ENCODE measurements at places on chromosomes 4 and X.

DNA sequence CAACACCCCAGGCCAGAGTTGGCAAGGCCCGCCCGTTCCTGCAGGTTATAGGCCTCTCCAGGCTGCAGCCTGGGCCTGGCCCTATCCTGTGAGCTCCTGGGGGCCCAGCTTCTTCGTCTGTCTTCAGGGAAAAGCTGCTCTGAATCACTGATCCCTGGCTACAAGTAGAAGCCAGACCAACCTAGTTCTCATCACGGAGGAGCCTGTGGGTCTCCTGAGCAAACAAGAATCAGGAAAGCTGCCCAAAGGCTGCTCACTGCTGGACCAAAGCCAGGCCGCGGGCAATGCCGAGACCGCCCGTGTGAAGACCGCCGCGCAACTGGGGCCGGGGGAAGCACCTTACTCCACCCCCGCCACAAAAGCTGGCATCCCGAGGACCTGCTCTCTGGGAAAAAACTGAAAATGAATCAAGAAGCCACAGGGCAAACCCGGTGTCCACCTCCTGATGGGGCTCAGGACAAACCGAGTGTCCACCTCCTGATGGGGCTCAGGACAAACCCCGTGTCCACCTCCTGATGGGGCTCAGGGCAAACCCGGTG, 12.8 kb downstream of the CTBP1 start:
- DNase-seq, result no peak

GRCh38 chrX:143296521-143296920, 220.8 kb downstream of the SPANXN3 start:
- no peak for DNase-seq

DNA sequence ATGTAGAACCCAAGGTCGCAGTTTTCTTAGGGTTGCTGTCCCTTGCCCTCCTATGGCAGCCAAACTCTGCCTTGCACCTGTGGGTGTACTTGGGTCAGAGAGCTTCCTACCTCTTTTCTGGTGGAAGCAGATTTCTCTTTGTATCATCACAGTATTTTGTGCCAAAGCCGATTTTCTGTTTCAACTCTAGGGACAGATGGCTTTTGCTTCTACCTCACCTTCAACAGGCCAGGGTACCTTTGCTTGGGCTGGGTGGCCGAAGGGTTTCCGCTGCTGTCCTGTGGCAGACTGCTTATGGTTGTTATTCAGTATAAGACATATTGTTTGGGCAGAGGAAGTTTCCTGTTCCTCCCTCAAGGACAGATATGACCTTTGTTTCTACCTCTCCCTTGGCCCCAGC, 22.4 kb downstream of the NEIL3 start:
- no peak for DNase-seq

DNA sequence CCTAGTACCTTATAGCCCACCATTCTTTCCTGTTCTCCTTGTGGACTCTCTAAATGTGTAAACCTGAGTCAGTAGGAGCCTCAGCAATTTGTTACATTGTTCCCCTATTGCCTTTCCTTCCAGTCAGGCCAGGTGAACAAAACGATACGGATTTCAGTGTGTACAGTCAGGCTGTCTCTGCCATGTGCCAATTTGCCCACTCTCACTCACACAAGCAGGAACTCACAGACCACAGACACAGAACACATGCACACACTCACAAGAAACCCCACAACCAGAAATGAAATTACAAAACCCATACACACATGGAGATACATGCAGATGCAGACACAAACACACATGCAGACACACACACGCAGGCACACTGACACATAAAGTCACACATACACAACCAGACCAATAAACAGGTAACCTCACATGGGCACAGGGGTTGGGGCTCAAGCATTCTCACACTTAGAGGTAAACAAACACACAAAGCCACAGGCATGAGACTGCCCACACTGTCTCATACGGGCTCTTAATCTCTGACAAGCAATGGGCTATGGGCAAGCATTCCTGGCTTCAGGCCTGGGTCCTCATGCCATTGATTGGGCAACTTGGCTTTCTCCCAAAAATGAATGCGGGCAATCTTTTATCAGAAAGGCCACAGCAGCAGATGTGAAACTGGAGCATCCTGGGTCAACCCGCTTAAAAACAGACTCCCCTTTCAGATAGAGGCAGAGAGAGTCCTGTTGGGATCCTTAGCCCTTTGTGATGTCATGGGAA, 68.7 kb downstream of the NBDY start:
- DNase-seq, result no peak

DNA sequence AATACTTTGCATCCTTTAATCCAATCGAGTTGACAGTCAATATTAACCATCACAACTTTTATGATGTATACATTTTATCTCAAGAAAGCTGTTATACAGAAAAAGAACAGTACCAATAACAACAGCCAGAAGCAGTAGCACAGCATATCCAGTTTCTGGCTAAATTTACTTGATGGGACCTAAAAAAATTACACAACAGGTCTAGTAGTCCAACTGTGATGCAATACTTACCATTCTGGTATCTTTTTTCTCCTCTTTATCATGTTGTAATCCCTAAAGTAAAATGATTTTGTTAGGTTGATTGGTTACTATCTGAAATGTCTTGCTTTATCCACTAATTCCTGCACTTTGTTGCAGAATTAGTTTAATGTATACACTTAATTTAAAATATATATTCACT, 1150.6 kb downstream of the FAT4 start:
- no peak for DNase-seq

GRCh38 chr4:121377076-121377475, 3.7 kb downstream of the QRFPR start:
- DNase-seq, result no peak

DNA sequence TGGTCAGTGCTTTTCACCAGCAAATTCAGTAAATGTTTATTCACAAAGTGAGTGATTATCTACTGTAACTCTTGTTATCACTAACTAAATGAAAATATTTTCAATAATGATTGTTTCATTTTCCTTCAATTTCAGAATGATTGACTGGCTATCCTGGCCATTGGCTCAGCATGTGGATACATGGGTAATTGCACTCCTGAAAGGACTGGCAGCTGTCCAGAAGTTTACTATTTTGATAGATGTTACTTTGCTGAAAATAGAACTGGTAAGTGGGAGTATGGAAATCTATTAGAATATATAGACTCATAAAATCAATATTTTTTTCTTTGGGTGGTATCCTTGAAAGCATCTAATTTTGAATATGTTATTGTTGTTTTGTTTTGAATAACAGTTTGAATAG, 10.9 kb downstream of the USP38 start:
- DNase-seq, result no peak

- no peak for DNase-seq
These were observed 91.1 kb upstream of the NKX1-1 start for GRCh38 chr4:1497189-1497801.

- DNase-seq, result no peak
These were observed 427.4 kb downstream of the RAB28 start for GRCh38 chr4:13056630-13057189.

GRCh38 chr4:187268940-187269339, 545.3 kb upstream of the FAT1 start:
- DNase-seq, result peak; percentile 64

DNA sequence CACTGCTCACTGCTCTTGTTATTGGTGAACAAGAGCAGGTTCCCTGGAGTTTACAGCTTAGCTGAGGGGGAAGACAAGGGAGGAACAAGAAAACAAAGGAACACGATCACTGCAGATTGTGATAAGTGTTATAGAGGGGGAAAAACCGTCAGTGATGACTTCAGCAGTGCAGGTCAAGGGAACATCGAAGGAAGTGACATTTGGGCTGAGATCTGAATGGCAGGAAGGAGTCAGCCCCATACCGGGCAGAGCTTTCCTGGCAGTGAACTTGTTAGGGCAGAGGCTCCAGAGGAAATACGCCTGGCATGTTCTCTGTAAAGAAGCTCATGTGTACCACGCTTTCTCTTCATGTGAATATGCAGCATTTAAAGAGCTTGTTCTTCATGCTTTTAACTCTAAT, 78.1 kb downstream of the LDB2 start:
- no peak for DNase-seq

GRCh38 chrX:39012621-39013111, 211.4 kb downstream of the MID1IP1 start:
- no peak for DNase-seq

DNA sequence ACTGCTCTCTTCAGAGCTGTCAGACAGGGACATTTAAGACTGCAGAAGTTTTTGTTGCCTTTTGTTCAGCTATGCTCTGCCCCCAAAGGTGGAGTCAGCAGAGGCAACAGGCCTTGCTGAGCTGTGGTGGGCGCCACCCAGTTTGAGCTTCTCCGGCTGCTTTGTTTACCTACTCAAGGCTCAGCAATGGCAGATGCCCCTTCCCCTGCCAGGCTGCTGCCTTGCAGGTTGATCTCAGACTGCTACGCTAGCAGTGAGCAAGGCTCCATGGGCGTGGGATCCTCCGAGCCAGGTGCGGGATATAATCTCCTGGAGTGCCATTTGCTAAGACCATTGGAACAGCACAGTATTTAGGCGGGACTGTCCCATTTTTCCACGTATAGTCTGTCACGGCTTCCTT, 371.4 kb upstream of the AMOT start:
- no peak for DNase-seq

DNA sequence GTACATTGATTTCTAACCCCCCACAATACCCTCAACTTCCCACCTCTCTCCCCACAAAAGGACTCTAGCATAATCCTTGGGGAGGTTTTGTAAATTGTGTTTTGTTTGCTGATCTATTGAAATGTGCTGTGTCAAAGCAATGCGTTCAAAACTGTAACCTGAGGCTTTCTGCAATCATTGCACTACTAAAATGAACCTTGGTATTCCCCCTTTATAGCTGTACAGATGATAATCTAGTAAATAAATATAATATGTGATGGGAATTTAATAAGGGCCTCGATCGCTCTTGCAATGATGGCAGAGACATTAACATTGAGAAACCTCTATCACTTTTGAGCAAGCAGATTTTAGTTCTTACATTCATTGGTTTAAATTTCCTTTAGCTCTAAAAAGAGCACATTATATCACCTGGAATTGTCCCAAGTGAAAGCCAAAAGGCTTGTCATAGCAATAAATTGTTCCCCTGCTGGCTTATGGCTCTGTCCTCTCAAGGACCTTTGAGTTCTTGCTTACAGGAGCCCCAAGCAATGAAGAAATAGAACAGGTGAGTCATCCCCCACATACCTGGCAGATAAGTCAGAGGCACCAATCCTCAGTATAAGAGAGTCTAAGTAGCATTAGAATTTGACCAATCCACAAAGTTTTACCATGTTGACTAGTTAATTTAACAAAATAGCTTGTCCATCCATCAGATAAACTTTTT, 18.4 kb upstream of the ACE2 start:
- peak; percentile 93 for DNase-seq

GRCh38 chrX:11474576-11474975, 181.4 kb downstream of the AMELX start:
- no peak for DNase-seq

GRCh38 chrX:124488412-124489161, 142.2 kb downstream of the SH2D1A start:
- no peak for DNase-seq

- no peak for DNase-seq
These were observed 28.1 kb downstream of the INPP4B start for GRCh38 chr4:142818031-142818430.

DNA sequence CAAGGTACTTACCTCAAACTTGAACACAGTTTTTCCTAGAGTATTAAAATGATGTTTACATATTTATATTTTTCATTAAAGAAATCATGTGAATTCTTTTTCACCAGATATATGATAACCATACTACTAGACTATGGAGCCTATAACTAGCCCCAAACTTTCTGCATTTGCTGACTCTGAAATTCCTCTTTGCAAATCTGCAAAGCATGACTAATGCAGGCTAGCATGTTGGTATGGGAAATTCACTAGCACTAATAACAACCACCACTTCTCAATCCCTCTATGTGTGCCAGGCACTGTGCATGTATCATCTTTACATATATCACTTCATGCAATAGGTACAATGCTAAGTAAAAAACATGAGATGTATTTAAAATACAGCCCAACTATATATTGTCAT, 51.1 kb downstream of the SLC10A7 start:
- peak; percentile 4 for DNase-seq

DNA sequence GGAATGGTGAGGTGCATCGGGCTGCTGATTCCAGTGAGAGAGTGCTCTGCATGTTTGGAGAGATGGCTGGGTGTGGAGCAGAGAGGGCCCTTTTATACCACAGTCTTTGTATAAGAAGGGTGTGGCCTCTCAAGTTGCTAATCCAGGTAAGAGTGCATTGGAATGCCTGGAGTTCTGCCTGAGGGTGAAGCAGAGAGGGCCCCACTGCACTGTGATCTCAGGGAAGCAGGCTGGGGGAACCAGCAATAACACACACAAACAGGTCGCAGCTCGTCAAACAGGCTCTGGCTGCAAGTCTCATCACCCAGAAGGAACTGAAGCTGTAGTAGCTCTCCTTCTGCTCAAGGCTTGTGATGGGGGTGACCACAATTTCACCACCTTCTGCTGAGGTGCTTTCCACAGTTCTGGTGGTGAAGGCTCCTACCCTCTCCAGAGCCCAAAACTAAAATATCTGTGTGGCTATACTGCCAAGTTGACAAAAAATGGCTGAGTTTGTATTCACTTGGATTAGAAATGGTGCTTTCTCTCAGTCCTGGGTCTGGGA, 687.4 kb upstream of the HS3ST1 start:
- peak; percentile 23 for DNase-seq

- peak; percentile 48 for DNase-seq
These were observed 109.3 kb upstream of the KLHL13 start for GRCh38 chrX:118225711-118226428.

DNA sequence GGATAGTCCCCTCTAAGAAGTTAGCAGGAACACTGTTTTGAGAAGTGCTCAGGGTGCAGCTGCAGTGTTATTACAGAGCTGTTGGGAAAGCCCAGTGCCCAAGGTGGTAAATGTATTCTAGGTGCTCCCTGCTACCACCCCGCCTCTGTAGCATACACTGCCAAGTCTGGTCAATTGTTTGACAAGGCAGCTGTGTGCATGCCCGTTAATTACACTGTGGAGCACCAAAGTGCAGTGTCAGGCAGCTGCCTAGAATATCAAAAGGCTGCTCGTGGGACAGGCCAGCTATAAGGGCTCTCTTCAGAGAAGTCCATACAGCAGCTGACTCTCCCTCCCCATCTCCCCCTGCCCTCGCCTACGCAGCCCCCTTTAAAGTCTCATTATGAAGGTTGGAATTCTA, 99.9 kb upstream of the KLHL13 start:
- DNase-seq, result no peak

DNA sequence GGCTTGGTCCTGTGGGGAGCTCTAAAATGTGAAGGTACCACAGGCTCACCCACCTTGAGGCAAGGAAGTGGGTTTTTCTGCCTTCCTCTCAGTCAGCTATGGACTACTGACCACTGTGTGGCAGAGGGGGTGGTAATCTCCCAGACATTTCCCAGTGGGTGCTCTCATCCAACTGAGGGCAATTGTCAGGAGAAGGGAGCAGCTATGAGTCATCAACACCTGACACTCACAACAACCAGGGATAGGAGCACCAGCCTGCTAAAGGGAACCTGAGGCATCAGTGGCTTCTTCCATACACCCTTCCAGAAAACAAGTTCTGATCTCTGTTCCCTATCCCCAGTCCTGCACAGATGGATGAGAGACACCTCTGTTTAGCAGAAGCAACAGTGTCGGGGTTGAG, 468.8 kb downstream of the BCOR start:
- DNase-seq, result no peak

GRCh38 chrX:102934624-102935023, 2.4 kb upstream of the RAB40AL start:
- peak; percentile 7 for DNase-seq
